ENCODE measurements at places on chromosomes 12 and 14. TPM values are rescaled to one million over a fixed set of nuclear protein-coding genes. Genes with fewer than 3 reads are reported as not detected.

METTL17 gene
- total RNA-seq: 69.5 TPM

SLCO1B1 gene
- 0.26 TPM for total RNA-seq

KITLG gene
- 8.9 TPM for total RNA-seq

TCL1B gene
- not detected for total RNA-seq

KRT2 gene
- not detected for total RNA-seq

KRT6C gene
- total RNA-seq: not detected

SLC15A5 gene
- not detected for total RNA-seq

SLC25A47 gene
- total RNA-seq: not detected

EPS8 gene
- total RNA-seq: 39.1 TPM

Measured in A549 treated with CpdA at 1 μM for 4 hours (cell line).